LoVo (cell line): ENCODE measurements at places on chromosomes 13 and 19.

- DNase-seq: no peak
Measured at GRCh38 chr13:25241007-25241406, 46.3 kb downstream of the MTMR6 start.

GRCh38 chr19:49264258-49264657, 60.7 kb downstream of the SLC6A16 start:
- no peak for DNase-seq

GRCh38 chr19:41133260-41133659, 19.0 kb downstream of the CYP2F1 start:
- DNase-seq: no peak

- DNase-seq: no peak
Measured at GRCh38 chr19:45250216-45250831, 747 bp upstream of the MARK4 start.
